ENCODE measurements at places on chromosomes 3 and 15.

- DNase-seq = no peak
Measured at GRCh38 chr15:69658411-69658945, 205.9 kb downstream of the RPLP1 start.

DNA sequence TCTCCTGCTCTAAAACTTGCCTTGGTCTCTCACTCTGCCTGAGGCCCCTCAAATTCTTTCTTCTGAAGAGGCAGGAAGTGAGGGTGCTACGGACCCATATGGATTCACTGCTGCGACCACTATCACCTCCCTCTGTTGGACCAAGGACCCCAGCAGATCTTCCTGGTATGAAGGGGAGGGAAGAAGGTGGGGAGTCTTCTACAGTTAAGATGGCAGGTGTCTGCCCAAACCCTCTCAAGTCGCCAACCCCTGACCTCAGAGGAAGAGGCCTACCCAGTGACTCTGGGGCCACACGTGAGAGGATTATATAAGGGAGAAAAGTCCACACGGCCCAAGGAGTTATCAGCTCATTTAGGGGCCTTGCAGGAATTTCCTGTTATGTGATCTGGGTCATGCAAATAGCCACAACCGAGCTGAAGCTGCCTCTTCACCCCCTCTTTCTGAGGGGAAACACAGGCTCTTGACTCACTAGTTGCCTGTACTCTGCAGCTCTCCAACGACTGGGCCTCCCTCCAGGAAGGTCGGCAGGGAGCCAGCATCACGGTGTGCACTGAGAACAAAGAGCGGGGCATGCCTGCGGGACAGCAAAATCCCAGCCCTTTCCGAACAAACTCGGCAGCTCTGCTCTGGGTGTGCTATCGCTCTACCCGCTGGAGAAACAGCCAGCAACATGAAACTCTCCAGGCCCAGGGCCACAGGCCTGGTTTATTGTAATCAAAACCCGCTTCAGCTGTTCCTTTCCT is 116.0 kb downstream of the XXYLT1 start:
- DNase-seq = no peak

GRCh38 chr3:25820366-25820765 is 30.5 kb downstream of the OXSM start:
- DNase-seq = no peak

DNA sequence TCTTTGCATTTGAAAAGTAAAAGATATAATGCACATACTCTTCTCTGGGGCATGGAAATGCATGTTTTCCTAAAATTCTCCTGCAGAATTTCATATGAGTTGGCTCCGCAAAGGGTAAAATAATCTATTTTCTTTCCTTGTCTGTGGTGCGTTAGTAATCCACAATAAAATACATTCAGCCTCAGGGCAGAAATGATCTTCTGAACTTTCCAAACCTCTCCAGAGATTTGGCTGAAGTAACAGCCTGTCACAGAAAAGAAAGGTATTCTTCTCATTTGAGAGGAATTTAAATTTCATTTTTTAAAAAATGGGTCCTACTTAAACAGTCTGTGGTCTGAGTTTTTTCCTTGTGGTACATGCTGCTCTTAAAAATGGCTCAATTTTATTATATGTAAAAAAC is 182.7 kb upstream of the DCBLD2 start:
- DNase-seq = no peak

- no peak for DNase-seq
Measured at GRCh38 chr15:62472616-62473299, 307.7 kb upstream of the C2CD4B start.

GRCh38 chr3:52346623-52347530 is 30.8 kb downstream of the DNAH1 start:
- DNase-seq = no peak

All from stimulated activated CD8-positive, alpha-beta memory T cell treated with anti-CD3 and anti-CD28 coated beads, Interleukin-4, amount 100 ng/mL, for 24 hours (primary cell).